ENCODE measurements at places on chromosomes 16 and 17.

GRCh38 chr16:21264571-21265036, 13.5 kb downstream of the CRYM start:
- no peak for DNase-seq

DNA sequence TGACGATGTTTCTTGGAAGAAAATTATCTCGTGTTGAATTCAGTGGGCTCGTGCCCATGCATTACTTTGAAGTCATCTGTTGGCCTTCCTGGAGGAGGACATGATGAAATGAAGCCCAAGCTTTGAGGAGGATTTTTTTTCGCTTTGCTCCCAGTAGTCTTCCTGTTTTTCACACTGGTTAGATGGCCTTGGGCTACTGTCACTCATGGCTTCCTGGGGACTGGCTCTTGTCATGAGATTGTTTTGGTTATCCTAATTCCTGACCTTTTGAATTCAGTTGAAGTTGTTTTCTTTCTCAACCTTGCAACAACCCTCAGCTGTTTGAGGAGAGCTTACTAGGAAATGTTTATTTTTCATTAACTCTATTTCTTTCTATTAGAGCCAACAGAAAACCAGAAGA, 430.7 kb downstream of the HS3ST3B1 start:
- no peak for DNase-seq

GRCh38 chr16:50709061-50709684, 15.8 kb downstream of the NOD2 start:
- DNase-seq, result no peak

DNA sequence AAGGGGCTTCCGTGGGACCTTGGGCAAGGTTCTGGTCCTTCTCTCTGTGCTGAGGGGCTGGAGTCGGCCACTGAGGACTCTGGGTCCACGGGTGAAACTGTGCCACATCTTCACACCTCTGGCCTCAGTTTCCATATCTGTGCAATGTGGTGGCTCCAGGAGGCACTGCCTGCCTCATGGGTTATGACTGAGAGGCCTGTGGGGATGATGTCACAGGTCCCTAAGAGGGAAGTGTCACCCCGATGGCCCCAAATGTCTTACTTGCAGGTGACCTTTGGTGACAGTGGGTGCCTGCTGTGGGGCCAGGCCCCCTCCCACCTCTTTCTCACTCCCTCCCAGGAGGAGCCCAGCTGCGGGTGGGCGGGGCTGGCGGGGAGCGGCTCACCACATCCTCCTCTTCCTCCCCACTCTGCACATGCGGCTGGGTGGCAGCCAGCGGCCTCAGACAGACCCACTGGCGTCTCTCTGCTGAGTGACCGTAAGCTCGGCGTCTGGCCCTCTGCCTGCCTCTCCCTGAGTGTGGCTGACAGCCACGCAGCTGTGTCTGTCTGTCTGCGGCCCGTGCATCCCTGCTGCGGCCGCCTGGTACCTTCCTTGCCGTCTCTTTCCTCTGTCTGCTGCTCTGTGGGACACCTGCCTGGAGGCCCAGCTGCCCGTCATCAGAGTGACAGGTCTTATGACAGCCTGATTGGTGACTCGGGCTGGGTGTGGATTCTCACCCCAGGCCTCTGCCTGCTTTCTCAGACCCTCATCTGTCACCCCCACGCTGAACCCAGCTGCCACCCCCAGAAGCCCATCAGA, at the start of gene IL21R:
TSS of gene IL21R (plus strand) at position 407 of the 801 bp plus-strand sequence. CDS start 27,898 bp downstream, outside the sequence.
- peak; percentile 86 for DNase-seq

DNA sequence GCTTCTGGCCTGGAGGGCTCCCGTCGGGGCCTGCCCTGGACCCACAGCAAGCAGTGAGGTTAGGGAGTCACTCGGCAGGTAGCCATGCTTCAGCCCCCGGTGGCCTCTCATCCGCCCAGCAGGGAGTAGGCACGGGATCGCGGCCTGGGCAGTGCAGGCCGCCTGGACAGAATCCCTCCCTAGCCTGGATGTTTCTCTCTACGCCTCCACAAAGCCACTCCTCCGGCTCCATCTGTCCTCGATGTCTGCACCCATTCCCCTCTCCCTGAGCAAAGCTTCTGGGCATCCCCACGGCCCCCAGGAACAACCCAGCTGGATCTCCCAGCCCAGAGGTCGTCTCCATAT, 145.2 kb downstream of the RBFOX3 start:
- DNase-seq, result no peak

All from activated gamma-delta T cell treated with anti-CD3 and anti-CD28 coated beads, Interleukin-2, amount 50 U/mL, for 16 hours (primary cell).